IMR-90 (cell line): ENCODE measurements at places on chromosomes 7 and 10.

GRCh38 chr7:6614953-6615722, at the start of gene ZNF853:
ZNF853 (plus strand) TSS chr7:6615610; CDS start chr7:6616175, 565 bp downstream.
- no peak for DNase-seq

DNA sequence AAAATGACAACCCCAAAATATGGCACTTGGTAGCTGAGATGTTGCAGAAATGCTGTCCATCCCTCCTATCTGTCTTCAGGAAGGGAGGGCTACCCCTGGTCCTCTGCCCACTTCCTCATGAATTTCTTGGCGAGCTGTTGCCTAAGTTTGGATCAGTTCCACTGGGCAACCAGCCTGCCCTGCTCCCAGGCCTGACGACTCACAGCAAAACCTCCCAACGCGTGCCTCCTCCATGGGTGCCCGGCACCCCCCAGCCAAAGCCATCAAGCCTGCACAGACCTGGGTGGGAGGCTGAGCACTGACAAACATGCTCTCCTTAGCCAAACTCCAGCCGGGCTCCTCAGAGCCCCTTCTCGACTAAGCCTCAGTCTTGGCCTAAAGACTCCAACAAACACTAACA, 8.9 kb downstream of the VSTM4 start:
- DNase-seq = no peak

DNA sequence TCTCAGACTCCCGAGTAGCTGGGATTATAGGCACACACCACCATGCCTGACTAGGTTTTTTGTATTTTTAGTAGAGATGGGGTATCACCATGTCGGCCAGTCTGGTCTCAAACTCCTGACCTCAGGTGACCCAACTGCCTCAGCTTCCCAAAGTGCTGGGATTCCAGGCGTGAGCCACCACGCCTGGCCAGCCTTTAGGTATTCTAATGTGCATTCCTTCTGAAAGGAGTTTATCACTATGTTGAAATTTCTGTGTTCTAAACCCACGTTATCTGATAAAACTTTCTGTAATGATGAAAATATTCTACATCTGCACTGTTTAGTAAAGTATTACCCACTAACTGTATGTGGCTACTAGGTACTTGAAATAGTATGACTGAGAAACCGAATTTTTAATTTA, 110.6 kb upstream of the IMMP2L start:
- no peak for DNase-seq

DNA sequence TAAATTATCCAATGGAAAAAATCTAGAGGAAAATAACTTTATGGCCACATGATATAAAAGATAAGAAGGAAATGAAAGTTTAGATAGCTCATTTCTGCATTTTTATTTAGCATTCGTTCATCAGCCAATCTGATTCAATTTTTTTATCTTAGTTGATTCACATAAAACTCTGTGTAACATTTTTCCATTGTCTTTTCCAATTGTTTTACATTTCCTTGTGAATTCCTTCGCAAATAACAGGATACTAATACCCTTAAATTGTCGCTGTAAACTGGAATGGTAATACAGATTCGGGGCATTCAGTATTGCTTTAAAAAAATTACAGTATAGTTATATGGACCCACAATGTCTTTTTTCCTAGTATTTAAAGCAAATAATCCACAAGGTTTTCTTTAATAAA, 136.4 kb downstream of the CUBN start:
- no peak for DNase-seq

GRCh38 chr7:78499971-78500370, 701.4 kb downstream of the PHTF2 start:
- DNase-seq = peak; percentile 44

DNA sequence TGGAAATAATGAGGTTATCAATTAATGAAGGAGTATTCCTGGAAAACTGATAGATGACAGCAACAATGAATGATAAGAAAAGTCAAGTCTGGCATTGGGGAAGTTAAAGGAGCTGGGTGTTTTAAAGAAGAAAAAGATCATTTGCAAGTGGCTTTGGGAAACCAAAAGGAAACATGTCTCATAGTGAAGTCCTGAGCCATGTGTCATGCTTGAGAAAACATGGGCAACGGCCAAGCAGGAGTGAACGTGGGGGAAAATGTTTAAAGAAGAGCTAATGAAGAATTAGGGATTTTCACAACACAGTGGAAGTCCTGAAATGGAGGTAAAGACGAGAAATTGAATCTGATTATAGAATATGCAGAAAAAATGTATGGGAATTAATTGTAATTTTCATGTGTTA, 1383.2 kb upstream of the CELF2 start:
- peak; percentile 90 for DNase-seq

- peak; percentile 74 for DNase-seq
These were observed 193.2 kb upstream of the KLF6 start for GRCh38 chr10:3978174-3978573.

DNA sequence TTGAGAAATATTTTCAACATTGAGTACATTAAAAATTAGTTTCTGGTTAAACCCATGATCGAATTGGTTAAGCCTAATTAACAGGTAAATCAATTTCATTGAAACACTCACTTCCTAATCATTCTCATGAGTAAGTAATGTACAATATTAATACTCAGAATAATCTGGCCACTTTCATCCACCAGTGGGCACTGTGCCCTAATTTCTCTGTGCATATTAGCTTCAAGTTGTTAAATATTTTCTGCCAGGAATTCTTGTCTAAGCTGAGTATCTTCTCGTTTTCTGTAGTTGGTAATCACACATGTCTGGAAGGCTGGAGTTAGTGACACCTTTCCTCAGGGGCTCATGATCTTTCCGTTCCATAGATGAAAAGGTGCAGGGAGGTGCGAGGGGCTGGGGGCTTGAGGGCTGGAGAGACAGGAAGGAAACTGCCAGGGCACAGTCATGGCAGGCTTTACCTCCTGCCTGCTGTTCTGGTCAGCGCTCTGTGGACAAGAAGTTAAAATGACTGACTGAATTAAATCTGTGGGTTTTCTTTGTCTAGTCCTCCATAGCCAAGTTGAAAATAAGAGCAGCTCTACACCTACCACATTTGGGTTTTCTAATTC, 71.9 kb downstream of the WIPF3 start:
- peak; percentile 46 for DNase-seq

- DNase-seq = no peak
These were observed 63.1 kb upstream of the KCNIP2 start for GRCh38 chr10:101906586-101907183.
